NCI-H226 (cell line): ENCODE measurements at places on chromosomes 6 and 20.

DNA sequence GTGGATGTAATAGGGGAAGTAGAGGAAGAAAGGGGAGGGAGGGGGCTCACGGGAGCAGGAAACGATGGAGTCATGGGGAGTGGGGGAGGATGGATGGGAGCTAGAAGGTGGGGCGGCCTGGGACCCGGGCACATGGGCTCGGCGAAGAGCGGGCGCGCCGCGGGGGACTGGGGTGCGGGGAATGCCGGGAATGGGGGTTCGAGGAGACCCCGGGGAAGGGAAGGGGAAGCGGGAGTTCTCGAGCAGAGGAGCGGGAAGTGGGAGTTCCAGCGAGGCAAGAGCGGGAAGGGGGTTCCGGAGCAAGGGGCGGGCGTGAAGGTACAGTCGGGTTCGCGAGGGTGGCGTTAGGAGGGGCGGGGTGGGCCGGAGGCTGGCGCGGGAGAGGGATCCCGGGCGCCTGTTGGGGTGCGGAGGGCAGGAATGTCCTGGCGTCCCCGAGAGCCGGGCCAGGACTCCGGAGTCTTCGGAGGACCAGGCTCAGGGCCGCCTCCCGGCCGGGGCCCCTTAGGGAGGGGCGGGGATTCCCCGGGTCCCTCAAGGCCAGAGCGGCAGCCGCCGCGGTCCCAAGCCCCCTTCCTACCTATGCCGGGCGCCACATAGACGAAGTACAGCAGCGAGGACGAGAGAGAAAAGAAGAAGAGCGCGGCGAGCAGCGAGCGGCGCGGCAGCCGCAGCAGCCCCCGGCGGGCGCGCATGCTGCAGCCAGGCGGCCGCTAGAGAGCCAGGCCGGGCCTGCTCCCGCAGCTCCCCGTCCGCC is 504 bp downstream of the B4GALT5 start:
- peak; percentile 41 for DNase-seq

DNA sequence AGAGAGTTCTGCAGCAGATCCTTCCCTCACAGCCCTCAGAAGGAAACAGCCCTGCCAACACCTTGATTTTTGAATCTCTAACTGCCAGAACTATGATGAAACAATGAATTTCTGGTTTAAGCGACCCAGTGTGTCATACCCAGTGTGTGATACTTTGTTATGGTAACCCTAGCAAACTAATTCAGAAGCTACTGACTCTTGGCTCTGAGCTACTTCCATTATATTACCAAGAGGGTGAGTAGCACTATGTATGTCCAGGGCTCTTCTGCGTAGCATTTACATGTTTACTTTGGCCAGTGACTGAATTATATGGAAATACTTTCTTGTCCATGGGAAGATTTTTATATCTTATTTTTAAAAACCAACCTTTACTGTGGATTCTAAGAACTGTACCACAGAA is 16.7 kb downstream of the ANKRD66 start:
- no peak for DNase-seq

- no peak for DNase-seq
These were observed 1043.2 kb upstream of the ADGRB3 start for GRCh38 chr6:67591910-67592309.

DNA sequence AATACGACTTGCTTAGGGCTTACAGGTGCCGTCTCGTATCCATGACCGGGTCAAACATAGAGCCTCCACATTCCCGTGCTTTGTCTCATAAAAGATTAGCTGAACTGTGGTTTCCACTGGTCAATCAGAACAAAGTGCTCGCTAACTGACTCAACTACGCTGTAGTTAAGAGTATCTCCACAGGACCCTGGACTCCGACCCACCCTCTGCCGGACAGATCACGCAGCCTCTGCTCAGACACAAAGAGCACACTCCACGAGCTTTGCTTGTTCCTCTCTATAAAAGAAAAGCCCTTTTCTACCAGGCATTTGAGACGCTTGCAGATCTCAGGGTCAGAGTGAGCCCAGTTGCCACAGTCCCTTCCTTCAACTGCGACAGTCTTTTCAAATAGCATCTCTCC is 298.7 kb upstream of the CDH4 start:
- DNase-seq, result no peak

- DNase-seq, result no peak
These were observed 539.1 kb upstream of the MARCKS start for GRCh38 chr6:113317891-113318574.

DNA sequence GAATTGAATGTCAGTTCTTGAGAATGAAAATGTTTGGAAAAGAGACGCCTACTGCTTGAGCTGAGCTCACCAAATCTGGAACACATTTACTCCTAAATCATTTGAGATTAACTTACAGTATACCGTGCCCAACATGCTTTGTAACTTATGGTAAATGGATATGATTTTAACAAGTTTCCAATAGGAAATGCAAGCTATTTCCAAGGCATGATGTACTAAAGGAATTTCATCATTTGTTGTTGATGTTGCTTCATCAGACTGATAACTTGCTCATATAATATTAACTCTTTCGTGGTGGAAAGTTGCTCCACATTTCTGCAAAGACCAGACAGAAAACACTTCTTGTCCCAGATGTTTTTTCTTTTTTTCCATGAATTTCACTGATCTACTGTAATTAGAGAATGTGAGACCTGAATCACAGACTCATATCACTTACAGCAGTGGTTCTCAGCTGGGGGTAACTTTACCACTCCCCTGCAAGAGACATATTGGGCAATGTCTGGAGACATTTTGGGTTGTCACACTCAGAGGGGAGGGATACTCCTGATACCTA is 116.6 kb upstream of the TRAF3IP2 start:
- DNase-seq, result peak; percentile 46

DNA sequence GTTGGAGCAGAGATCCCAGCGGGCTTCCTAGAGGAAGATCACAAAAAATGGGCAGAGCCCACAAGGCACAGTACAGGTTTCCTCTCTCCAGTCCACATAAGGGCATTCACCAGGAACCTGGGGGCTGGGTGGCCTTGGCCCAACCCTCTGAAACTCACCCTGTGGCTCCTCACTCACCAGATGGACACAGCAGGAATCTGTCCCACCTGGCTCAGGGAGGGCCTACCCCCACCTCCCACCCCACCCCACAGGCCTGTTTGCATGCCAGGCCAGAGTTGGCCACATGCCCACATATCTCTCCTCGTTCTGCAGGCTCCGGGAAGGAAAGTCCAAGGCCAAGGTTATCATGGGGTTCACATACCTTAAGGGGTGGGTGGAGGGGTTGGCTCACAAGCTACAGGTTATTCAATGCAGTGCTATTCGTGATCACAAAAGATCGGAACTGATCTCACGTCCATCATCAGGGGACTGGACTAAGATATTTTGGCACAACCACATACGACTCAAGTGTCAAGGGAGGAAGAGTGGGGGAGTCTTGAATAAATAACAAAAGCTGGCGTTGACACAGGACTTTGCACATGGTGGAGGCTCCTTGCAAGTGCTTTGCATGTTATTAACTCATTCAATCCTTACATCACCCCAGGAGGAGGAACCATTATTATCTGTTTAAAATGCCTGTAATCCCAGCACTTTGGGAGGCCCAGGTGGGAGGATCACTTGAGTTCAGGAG is 13.0 kb downstream of the RIPOR3 start:
- DNase-seq, result peak; percentile 99

DNA sequence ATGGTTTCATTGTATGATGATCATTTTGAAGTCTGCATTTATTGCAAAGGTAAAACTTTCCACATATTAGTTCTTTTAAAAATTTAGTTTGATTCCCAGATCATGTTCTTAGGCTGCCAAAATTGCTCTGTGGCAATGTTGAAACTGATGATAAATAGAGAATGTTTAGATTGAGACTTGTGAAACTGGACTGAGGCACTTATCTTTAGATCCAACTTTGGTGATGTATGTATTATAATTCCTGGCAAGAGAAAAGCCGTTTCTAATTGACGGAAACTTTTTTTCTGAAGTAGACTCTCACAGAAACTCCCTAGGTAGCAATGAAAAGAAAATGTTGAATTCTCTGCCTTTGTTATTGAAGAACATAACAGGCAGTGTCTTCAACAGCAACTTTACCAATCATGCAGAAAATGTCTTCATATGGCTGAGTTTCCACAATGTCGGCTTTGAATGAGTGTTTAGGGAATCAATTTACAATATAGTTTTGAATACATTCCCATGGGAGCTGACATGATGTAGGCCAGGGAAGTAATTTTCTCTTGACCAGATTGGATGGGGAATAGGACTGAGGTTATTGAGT is 456.2 kb downstream of the CD109 start:
- DNase-seq, result no peak

GRCh38 chr20:42401613-42402012 is 783.4 kb upstream of the CHD6 start:
- DNase-seq, result no peak

DNA sequence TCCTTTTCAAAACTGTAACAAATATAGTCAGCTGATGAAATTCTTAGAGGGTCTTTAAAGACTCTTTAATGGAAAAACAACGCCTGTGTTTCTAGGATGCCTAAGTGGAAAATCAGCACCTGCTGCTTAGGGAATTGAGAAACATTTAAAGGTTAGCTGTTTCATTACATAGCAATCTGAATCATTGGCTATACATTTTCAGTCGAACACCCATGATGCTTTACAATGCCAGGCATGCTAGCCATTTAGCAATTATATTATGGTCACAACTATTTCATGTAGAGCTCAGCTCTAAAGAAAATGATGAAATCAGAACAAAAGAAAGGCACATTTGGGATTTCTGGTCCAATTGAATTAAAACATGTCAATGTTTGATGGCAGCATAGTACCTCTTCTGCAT is 270.3 kb upstream of the SYNCRIP start:
- no peak for DNase-seq

- no peak for DNase-seq
These were observed 13.7 kb downstream of the RIPK1 start for GRCh38 chr6:3081960-3082359.

GRCh38 chr6:128882991-128883611 is at the start of gene LAMA2:
Gene LAMA2, plus strand, starts transcription at chr6:128883138. Its CDS starts 108 bp downstream, at chr6:128883246.
- DNase-seq, result no peak

GRCh38 chr20:54151511-54152226 is 22.1 kb downstream of the CYP24A1 start:
- DNase-seq, result no peak

DNA sequence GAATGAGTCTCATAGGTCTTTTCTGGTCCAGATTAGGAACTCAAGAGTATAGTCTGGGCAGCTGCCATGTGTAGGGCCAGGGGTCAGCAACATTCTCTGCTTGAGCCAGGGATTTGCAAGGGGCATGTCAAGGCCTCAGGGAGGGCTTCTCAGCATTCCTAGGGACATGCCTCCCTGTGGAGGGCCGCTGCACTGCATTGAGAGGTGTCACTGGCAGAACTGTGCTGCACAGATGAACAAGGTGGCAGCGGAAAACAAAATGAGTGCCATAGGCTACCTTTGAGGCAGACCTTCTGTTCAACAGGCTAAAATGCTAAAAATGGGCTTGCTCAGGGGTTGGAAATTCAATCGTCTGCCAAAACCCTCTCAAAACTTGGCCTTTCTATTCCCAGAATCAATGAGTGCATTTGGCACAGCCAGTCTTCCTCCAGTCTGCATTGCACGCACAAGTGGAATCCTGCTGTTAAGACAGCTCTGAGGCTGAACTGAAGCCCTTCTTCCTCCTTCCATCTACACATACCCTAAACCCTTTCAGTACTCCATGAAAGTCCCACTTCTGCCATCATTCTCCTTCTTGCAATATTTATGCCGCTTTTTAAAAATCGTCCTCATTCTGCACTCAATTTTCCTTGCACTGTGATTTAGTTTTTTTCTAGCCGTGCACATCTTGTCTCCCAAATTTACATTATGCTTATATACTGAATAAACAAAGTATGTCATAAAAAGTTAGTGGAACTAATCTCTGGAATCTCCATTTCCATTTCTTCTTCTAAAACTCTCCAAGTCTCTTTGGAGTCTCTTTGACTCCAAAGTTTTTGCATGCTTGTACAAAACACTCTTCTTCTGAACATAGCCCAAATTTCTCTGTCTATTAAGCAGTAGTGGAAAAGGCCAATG is 51.7 kb downstream of the SLC26A8 start:
- DNase-seq, result no peak

DNA sequence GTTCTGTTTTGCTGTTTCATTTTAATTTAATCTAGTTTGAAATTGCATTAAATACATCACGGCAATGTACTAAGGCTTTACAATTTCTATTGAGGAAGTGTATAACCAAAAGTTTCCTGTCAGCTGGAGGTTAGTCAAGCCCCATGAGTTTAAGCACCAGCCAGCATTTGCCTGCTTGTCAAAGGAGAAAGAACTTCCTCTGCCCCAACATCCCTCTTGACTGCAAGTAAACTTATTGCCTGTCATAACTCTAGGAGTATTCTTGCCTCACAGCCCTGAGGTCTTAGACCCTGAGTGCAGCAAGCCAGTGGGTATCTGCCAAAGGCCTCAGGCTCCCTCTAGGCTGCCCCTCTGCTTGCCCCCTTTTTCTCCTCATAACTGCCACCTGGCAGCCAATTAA is 106.7 kb upstream of the INSM1 start:
- DNase-seq, result no peak

DNA sequence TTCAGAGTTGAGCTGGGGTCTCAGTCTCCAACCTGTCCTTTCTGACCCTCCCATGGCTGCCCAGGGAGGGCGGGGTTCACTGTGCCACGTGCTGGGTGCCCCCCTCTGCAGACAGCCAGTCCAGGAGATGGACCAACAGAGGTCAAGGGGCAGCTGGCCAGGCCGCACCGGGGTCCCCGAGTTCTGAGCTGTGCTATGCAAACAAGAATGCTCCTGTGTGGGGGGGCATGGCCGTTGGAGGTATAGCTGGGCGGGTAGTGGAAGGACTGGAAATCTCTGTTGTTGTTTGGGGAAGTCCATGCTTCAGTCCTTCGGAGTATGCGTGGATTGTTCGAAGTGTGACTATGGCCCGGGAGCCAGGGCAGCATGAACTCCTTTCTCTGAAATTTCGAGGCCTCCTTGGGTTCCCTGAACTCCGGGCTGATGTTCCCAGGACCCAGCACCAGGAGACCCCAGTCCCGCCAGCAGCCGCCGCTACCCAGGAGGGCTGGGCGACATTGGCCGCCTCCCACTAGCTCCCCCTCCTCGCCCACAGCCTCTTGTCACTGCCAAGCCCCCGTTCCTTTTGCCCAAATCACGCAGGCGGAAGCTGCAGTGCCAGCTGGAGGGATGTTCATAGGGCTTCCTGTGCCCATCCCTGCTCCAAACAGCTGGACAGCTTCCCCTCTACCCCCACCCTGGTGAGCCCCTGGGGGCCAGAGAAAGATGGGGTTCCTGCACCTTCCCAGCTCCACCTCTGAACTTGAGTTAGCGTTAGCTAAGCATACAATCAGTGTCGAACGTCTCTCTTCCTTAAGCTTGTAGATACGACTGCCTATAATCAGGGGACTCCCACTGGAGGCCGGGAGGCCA is 126.6 kb downstream of the TAF4 start:
- DNase-seq, result no peak

DNA sequence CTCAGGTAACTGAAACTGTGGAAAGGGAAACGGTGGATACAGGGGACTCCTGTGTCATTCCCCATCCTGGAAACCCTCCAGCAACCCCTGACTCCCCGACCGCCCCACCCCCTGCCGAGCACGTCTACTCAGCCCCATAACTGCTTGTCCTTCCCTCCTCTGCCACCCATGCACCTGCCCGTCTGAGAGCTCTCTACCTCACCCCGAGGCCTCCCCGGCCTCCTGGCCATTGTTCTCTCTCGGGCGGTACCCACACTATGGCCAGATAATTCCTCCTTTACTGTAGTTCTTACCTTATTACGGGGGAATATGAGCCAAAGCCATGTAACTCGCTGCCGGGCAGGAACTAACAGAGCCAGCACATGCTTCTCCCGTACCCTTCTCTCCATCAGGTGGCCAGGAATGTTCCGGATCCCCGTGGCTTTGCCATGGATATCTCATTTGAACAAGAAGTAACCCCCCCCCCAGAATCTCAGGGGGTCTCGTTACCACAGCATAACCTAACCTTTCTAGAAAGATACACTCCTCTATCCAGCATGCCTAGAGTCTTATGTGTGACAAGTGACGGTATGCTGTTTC is 4.8 kb upstream of the IRF4 start:
- no peak for DNase-seq
